AG08396 (cell line): ENCODE measurements at places on chromosomes 11 and 22.
A peak's percentile ranks its signal among the peaks of the same experiment; 100 is the strongest.

GRCh38 chr11:12050470-12051286, 42.3 kb upstream of the DKK3 start:
- no peak for DNase-seq

GRCh38 chr22:46504584-46504983, 32.8 kb downstream of the CELSR1 start:
- no peak for DNase-seq

GRCh38 chr22:36145881-36146280, 14.7 kb downstream of the APOL3 start:
- DNase-seq: no peak

DNA sequence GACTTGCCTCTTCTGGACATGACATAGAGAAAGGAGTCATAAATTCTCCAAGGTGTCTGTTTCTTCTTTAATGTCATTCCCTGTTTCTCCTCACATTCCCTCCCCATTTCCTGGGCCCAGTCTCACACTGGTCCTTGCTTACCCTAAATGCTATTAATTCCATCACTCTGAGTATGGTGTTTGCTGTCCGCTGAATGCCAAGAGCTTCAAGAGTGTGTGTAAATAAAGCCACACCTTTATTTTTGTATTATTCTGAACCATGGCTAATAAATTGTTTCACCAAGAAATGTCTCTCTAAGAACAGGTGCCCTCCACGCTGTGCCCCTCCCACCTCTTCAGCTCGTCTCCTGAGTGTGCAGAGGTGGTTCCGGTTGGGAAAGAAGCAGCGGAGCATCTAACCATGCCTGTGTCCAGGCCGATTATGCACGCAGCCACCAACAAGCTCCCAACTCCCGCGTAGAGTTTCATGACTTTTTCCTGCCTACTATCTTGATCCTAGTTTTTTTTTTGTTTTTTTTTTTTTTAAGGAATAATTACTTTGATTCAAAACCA, 8.6 kb downstream of the TMEM121B start:
- no peak for DNase-seq

GRCh38 chr11:2213384-2213842, 41.8 kb upstream of the TH start:
- DNase-seq: no peak

DNA sequence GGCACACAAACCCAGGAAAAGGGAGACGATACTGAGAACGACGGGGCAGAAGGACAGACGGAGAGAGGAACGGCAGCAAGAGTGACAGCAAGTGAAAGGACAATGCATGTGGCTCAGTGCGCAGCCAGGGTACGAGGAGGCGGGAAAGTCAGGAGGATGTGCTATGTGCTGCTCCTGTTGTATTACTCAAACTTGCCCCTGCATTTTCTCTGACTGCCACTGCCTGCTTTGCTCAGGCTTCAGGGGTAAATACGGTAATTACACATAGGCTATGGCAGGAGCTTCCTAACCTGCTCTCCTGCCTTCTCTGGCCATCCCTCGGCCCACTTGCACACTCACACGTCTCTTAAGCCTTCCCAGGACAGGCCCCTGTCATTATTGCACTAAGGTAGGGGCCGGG, 94.8 kb downstream of the FEZ1 start:
- DNase-seq: no peak

DNA sequence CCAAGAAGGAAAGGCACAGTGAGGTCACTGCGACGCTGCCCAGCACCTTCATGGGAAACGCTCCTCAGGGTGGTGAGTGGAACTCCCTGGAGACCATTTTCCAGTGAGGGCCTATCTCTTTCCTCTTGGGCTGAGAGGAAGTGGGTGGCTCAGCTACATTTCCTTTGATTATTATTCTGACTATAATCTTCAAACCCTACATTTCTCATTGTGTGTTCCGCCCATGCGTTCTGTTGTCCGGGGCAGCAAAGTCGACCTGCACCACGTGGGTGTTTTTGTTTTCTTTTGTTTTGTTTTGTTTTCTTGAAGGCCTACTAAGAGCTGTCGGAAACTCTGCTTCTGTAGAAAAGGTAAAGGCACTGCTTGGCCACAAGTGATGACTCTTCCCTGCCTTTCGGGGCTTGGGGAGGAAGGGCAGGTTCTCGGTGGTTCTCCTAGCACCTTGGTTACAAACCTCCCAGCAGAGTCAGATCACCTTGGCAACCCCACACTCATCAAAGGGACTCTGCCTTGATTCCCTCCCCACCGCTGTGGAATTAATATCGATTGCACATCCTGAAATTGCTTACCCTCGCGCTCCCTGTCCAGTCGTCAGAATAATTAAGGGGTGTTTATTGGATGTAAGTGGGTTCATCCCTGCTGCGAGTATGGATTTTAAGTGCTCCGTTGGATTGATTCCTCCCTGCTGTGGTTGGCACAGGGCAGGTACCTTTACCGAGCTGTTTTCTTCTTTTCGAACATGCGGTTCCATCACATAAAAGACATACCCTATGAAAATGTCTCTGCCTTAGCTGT, 7.3 kb downstream of the PARVB start:
- no peak for DNase-seq

DNA sequence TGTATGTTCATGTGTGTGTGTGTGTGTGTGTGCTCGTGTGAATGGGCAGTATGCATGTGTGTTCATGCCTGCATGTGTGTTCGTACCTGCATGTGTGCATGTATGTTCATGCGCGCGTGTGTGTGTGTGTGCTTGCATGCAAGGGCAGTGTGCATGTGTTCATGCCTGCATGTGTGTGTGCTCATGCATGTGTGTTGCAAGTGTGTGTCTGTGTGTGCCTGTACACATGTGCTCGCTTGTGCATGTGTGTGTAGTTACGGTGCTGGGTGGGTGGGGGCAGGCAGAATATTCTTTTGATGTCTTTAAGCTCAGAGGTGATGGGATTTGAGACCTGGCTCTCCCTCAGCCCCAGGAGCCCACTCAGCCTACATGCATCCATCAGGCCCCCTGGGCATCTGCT, 822.1 kb downstream of the BRD1 start:
- DNase-seq: no peak

- DNase-seq: peak; percentile 77
These were observed at the start of gene TYMP for GRCh38 chr22:50529897-50530579. TSS of gene TYMP (minus strand) at chr22:50530012. CDS start at chr22:50529709, 303 bp downstream.

DNA sequence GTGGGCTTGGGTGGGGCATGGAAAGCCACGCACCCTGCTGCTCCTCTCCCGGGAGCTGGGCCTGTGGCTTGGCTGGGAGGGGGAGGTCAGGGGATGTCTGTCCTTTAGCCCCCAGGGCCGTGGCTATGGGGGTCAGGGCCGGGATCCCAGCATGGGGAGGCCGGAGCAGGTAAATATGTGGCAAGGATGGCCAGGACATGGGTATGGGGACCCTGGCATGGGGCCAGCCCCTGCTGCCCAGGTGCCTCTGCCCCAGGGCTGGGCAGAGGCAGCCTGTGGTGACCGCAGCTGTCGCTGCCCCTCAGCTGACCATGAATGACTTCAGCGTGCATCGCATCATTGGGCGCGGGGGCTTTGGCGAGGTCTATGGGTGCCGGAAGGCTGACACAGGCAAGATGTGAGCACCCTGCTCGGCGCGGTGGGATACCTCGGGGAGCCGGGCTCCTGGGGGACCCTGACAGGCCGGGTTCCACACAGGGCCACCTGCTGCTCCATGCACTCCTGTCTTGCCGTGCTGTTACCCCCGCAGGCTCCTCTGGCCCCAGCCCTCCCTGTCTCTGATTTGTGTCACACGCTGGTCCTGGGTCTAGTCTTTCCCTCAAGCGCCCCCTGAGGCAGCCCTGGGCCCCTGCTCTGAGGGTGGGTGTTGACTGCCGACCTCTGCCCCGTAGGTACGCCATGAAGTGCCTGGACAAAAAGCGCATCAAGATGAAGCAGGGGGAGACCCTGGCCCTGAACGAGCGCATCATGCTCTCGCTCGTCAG, 8.1 kb upstream of the ANKRD13D start:
- DNase-seq: no peak

- no peak for DNase-seq
These were observed 67.4 kb downstream of the MICAL2 start for GRCh38 chr11:12177739-12178338.

DNA sequence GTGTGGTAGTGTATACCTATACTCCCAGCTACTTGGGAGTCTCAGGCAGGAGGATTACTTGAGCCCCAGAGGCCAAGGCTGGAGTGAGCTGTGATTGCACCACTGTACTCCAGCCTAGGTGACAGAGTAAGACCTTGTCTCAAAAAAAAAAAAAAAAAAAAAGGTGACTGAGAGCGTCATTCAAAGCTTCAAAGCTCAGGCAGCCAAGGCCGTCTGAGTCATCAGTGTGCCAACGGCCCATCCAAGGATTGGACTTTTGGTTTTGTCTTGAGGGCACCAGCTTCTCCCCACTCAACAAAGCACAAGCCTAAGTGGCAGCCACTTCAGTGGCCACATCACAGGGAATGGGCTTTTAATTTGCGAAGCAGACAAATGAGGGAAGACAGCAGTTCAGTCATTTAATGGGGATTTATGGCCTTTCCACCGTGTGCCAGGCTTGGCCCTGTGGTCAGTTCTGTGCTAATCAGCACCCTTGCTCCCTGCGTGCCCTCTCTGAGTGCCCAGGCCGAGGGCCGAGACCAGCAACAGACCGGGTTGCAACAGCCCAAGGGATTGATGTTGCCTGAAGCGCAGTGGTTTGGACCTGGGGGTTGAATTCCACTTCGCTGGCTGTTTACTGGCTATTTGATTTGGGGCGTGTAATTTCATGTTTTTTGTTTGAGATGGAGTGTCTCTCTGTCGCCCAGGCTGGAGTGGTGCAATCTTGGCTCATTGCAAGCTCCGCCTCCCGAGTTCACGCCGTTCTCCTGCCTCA, 30.2 kb upstream of the CRYBB3 start:
- no peak for DNase-seq

- DNase-seq: peak; percentile 72
These were observed 28.9 kb downstream of the CLMP start for GRCh38 chr11:123166071-123166559.

DNA sequence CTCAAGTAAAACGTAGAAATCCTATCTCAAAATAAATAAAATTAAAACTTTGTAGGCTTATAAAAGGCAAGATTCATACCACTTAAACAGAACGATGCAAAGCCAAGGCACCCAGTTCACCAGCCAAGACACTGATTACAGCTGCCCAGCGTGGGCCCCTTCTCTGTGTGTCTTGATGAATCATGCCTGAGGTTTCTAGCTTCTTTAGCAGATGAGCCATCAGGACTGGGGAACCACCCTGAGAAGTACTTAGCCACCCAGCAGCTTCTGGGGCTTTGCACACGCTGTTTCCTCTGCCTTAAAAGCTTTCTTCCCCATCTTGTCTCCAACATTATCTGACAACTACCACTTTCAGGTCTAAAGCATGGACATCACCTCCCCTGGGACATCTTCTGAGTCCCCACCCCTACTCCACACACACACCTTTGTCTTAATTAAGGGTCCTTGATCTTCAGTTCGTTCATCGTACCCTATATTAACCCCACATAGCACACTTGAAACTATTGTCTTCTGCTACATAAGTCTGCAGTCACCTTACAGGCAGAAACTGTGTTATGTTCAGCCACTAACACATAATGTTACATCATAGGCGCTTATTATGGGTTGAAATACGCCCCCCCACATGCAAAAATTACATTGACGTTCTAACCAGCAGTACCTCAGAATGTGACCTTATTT, 8.7 kb upstream of the LAYN start:
- peak; percentile 80 for DNase-seq

GRCh38 chr11:9951807-9952206, 287.9 kb downstream of the SWAP70 start:
- DNase-seq: no peak

GRCh38 chr11:75759832-75760231, 8.7 kb upstream of the DGAT2 start:
- DNase-seq: no peak

- no peak for DNase-seq
These were observed 152.1 kb upstream of the ISX start for GRCh38 chr22:34913826-34914225.

- DNase-seq: peak; percentile 8
These were observed 31.6 kb upstream of the CARS1 start for GRCh38 chr11:3088806-3089205.

GRCh38 chr22:39570226-39570625, 327 bp upstream of the CACNA1I start:
- no peak for DNase-seq

GRCh38 chr11:115084231-115084630, 405.9 kb downstream of the NXPE2 start:
- no peak for DNase-seq

DNA sequence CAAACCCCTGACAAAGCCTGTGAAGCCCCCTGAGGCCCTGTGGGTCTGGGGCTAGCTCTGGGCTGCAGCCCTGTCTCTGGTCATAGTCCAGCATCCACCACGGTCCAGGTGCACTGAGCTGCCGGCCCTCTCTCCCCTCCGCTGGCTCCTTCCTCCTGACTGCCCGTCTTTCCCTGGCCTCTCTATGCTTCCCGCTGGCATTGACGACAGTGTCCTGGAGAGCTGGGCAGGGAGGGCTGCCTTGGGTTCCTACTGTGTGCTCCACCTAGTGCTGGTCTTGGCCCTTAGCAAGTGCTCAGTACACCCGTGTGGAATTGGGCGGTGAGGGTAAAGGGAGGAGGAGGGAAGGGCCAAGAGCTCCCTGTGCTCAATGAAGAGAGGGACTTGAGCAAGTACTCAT, 868 bp upstream of the MYEOV start:
- no peak for DNase-seq

DNA sequence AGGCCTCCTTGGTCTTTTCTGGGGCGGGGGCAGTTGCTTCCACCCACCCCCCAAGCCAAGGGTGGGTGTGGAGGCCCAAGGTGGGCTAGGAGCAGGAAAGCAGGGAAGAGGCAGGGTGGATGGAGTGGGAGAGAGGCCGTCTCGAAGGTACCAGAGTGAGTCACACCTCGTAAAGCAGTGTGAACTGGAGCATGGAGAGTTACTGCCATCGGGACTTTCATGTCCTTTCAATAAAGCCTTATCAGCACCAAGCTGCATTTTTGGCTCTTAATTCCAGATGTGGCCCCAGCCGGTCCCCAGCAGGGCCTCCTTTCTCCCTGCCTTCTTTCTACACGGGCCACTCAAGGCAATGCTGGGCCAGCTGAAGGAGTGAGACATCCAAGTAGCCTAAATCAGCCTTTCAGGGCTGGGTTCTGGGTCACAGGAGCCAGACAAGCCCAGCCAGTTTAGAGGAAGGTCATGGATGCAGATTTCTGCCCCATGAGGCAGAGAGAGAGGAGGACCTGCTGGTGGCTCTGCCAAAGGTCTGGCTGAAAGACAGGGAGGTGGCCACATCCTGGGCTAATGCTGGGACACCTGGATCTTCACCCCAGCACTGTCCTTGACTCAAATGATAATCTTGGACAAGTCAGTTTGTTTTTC, 59.0 kb upstream of the CD82 start:
- DNase-seq: no peak

DNA sequence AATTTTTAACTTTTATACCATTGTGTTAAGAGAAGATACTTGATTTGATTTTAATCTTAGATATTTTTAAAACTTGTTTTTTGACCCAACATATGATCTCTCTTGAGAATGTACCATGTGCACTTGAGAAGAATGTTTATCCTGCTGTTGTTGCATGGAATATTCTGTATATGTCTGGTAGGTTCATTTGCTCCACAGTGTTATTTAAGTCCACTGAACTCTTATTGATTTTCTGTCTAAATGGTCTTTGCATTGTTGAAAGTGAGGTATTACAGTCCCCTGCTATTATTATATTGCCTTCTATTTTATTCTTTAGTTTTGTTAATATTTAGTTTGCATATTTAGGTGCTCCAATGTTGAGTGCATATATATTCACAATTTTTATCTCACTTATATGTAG, 397.3 kb upstream of the CCDC179 start:
- DNase-seq: no peak
